ENCODE measurements at places on chromosomes 11 and 22. TPM values are rescaled to one million over a fixed set of nuclear protein-coding genes. Genes with fewer than 3 reads are reported as not detected.

GRCh38 chr11:103091064-103091800 is 728 bp downstream of the DCUN1D5 start:
- DNase-seq, result peak; percentile 26
- peak overlapping the region; percentile 69 for H3K27ac ChIP-seq
- H3K4me3 ChIP-seq, result peak overlapping the region; percentile 96
- H3K36me3 ChIP-seq, result no peaks in the 10 kb centered on the region
- no peaks in the 10 kb centered on the region for H3K27me3 ChIP-seq

Gene LRRC74B
- not detected for total RNA-seq

DNA sequence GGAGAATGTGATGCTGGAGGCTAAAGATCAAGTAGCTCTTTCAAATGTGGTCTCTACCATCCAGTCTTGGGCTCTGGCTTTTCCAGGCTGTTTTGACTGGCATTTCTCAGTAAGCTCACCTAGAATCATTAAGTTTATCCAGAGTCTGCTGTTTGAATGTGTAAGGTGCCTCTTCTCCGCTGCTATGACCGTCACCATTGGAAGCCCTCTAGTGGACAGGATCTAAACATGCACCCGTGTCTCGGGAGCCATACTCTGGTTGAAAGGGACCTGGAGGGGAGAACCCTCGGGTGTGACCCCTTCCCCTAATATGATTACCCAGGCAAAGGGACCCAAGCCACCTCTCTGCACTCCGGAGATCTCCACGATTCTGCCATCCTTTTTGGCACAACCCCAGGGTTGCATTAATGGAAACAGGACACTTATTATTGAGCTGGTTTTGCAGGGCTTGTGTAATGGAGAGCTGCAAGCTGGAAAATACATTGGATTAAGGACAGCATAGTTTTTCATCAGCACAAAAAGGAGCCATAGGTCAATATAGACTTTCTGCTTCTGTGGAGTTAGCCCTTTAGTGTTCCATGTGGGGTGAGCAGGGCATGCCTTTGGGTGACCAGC is 191.0 kb upstream of the LARGE1 start:
- no peak overlapping the region for H3K27ac ChIP-seq
- no peaks in the 10 kb centered on the region for H3K4me1 ChIP-seq
- H3K27me3 ChIP-seq, result peaks cover 6% of the 10 kb centered on the region
- no peak overlapping the region for H3K4me3 ChIP-seq
- no peaks in the 10 kb centered on the region for H3K36me3 ChIP-seq

DNA sequence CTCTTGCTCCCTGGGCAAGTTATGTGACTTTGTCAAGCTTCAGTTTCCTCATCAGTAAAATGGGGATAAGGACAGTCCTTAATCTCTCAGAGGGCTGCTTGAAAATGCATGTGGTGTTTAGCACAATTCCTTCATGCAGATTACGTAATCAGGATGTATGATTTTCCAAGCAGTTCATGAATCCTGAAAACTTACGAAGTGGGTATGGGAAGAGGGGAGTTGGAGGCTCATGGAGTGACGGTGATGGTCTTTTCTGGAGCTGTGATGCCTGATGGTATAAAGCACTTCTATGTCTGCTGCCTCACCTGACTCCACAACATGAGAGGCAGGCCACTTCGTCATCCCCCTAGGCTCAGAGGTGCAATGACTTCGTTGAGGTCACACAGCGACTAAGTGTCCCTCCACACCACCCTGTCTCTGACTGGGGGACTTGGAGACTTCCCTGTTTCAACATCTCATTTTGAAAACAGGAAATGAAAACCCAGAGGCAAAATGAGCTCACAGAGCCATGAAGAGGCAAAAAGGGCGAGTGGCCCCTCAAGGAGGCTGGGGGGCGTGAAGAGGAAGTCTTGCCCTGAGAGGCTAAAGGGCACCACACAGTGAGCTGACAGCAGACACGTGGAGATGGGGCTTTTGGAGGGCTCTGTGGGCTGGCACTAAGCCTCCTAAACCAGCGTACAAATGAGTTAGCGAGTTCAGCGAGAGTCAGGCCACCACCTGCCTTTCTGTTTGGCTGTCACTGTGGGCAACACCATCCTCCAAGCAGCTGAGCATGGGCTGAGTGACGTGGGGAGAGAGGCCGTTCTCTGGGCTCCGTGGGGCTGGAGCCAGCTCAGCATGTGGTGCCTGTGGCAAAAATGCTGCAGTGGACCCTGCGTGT is 10.1 kb downstream of the MCM5 start:
- no peak for DNase-seq
- H3K27me3 ChIP-seq, result no peaks in the 10 kb centered on the region
- no peaks in the 10 kb centered on the region for H3K36me3 ChIP-seq
- H3K4me1 ChIP-seq, result no peaks in the 10 kb centered on the region
- H3K4me3 ChIP-seq, result no peak overlapping the region
- H3K27ac ChIP-seq, result peak overlapping the region; percentile 49

- H3K36me3 ChIP-seq, result no peaks in the 10 kb centered on the region
- no peak overlapping the region for H3K4me3 ChIP-seq
- H3K27me3 ChIP-seq, result no peaks in the 10 kb centered on the region
- DNase-seq, result no peak
- H3K4me1 ChIP-seq, result no peaks in the 10 kb centered on the region
Measured at GRCh38 chr11:128052912-128053641, 534.3 kb downstream of the ETS1 start.

Gene RRP8
- 8.9 TPM for total RNA-seq

Gene RBX1
- 20.2 TPM for total RNA-seq

Gene SCGB1C1
- not detected for total RNA-seq

DNA sequence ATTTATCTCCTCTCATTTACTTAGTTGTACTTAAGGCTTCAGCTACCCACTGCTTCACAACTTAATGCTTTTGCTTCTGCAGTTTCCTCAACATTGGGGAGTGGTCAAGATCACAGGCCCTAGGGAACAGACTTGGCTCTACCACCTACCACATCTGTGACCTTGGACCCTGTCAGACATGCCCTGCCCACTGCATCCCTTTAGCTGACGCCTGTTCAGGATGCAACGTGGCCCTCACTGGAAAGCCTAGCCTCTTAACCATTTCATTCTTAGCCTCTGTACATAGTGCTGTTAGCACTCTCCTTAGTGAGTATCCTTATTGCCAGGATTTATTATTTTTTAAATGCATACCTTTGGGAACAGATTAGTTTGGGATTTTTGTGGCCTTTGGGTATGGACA is 34.4 kb downstream of the TNRC6B start:
- H3K4me3 ChIP-seq, result no peak overlapping the region
- H3K27ac ChIP-seq, result no peak overlapping the region
- no peaks in the 10 kb centered on the region for H3K27me3 ChIP-seq

DNA sequence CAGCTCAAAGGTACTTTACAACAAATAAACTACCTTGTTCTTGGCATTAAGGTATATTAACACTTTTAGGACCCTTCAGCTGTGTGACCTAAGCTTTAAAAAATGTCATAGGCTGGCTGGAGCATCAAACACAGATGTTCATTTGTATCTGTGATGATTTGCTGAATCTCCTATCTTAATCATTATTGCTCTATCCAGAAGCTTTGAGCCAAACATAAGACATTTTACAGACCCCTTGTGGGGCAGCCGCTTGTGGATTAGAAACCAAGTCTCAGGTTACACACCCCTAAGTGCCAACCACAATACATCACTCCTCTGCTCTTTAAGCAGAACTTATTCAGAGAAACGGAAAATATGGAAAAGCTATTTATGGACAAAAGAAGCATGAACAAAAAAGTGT is 394.2 kb upstream of the CCDC90B start:
- no peak overlapping the region for H3K27ac ChIP-seq
- H3K36me3 ChIP-seq, result no peaks in the 10 kb centered on the region
- no peaks in the 10 kb centered on the region for H3K4me1 ChIP-seq
- H3K27me3 ChIP-seq, result no peaks in the 10 kb centered on the region
- H3K4me3 ChIP-seq, result no peak overlapping the region

Gene OR56A1
- not detected for total RNA-seq

DNA sequence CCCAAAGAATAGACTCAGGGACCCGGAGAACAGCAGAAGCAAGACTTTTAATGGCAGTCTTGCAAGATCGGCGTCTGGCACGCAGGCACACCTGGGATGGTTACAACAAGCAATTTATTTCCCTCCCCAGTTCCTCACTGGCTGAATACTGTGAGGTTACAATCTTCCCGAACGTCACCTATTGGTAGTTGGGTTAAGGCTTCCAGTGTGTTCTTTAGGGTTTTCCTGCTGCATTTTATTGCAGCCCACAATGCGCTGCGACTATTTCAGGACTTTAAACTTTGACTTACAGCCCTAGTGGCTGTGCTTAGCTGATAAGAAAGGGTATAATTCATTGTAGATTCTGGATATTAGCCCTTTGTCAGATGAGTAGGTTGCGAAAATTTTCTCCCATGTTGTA is 11.5 kb upstream of the TRIM68 start:
- no peaks in the 10 kb centered on the region for H3K27me3 ChIP-seq
- no peak overlapping the region for H3K27ac ChIP-seq
- H3K4me3 ChIP-seq, result no peak overlapping the region
- no peaks in the 10 kb centered on the region for H3K36me3 ChIP-seq

DNA sequence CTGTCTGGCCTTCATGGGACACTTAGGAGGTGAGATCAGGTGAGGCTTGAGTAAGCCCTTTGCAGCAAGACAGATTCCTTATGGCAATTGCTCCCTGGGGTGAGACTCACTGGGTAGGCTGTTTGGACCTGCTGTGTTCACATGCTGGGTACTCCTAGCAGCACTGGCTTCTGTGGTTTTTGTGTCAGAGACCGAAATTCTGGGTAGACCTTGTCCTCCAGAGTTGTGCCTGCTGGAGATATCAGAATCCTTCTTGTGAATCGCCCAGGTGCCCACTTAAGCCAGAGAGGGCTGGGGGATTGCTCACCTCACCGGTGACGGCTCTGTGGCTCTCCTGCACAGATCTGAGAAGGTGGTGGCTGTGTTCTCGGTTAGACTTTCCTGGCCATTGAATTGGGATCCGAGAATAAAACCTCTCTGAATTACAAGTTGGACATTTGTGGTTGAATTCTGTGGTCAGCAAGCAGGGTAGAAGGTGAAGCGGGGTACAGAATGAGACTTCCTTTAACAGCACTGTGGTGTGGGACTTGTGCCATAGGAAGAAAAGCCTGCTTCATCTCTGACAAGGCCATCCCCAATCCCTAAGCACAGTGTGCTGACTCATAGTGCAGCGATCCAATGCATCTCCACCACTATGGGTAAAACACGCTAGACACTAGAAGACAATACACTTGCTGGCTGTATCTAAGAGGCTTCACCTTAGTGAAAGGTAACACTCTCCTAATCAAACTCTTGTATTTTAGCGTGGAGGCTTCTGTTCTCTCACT is 52.5 kb upstream of the TTC12 start:
- no peaks in the 10 kb centered on the region for H3K36me3 ChIP-seq
- DNase-seq, result no peak
- H3K4me3 ChIP-seq, result no peak overlapping the region
- no peaks in the 10 kb centered on the region for H3K4me1 ChIP-seq

GRCh38 chr11:113849713-113850112 is 25.7 kb downstream of the USP28 start:
- H3K27ac ChIP-seq, result no peak overlapping the region
- no peaks in the 10 kb centered on the region for H3K27me3 ChIP-seq
- H3K4me3 ChIP-seq, result no peak overlapping the region
- H3K4me1 ChIP-seq, result no peaks in the 10 kb centered on the region
- DNase-seq, result no peak

DNA sequence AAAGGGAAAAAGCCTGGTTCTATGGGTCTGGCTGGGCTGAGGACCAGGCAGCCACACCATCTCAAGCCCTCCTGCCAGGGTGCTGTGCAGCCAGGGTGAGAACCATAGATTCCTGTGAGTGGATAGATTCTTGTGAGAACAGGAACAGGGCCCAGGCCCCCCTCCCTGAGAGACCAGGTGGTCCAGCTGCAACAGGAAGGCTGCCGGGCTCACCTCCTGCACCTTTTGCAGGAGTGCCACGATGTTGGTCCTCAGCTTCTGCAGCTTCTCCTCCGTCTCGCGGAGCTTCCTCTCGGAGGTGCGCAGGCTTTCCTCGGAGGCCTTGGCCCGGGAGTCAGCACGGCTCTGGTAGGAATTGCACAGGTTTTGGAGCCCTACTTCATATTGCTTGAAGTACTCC is 40.8 kb downstream of the MORC2 start:
- DNase-seq, result no peak
- no peaks in the 10 kb centered on the region for H3K4me1 ChIP-seq
- H3K4me3 ChIP-seq, result no peak overlapping the region
- H3K27ac ChIP-seq, result no peak overlapping the region
